ENCODE measurements at places on chromosomes 6 and 20.

GRCh38 chr20:24756292-24757025, 192.6 kb upstream of the CST7 start:
- DNase-seq, result no peak

DNA sequence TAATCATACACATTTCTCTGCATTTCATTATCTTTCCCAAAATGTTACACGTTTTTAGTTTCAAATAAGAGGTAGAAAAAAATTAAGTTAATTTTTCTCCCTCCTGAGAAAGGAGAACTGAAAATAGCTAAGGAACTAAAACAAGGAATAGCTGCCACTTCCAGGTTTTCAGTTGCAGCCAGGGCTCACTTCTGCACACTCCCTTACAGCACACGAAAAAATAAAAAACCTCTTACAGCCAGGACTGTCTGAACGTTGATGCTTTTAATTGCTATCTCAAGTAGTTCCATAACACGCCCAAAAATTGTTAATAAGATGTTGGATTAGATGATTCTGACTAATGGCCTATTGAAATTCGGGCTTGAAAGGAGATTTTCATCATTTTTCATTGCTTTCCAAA, 153.7 kb upstream of the THBS2 start:
- DNase-seq, result no peak

- DNase-seq, result no peak
These were observed 14.8 kb upstream of the CEP162 start for GRCh38 chr6:84242265-84242664.

DNA sequence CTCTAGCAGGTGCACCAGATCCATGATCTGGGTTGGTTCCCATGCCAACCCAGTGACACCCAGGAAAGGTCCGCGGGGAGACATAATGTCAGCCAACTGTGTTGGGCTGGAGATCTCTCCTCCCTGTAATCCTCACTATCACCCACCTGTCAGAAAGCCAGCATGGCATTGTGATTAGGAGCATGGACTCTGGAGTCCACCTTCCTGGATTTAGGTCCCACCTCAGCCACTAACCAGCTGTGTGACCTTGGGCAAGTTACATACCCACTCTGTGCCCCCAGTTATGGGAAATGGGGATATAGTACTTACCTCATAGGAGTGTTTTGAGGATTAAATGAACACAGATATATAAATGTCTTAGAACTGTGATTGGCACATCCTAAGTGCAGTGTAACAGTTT, 97.9 kb downstream of the ZDHHC14 start:
- DNase-seq, result no peak

- no peak for DNase-seq
These were observed 68.8 kb downstream of the PRL start for GRCh38 chr6:22227824-22228610.

- DNase-seq, result no peak
These were observed 161.0 kb downstream of the CDK19 start for GRCh38 chr6:110654096-110654820.

DNA sequence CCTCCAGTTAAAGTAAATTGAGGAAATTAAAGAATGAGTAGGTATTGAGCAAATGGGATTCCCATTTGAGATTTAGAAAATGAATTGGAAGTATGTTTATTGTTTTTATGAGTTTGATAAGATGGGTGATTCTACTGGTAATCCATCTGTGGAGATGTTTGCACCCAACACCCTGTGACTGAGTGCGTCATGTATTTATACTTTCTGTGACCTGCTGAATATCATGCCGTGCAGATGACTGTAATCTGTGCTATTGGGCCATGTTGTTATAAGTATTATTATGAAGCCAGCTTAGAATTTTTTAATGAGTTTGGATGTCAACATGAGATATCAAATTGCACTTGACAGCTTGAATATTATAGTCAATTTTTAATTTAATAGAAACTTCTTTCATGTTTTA, 17.7 kb downstream of the FAM83B start:
- DNase-seq, result no peak

GRCh38 chr6:3239110-3239830, 11.8 kb upstream of the TUBB2B start:
- no peak for DNase-seq

DNA sequence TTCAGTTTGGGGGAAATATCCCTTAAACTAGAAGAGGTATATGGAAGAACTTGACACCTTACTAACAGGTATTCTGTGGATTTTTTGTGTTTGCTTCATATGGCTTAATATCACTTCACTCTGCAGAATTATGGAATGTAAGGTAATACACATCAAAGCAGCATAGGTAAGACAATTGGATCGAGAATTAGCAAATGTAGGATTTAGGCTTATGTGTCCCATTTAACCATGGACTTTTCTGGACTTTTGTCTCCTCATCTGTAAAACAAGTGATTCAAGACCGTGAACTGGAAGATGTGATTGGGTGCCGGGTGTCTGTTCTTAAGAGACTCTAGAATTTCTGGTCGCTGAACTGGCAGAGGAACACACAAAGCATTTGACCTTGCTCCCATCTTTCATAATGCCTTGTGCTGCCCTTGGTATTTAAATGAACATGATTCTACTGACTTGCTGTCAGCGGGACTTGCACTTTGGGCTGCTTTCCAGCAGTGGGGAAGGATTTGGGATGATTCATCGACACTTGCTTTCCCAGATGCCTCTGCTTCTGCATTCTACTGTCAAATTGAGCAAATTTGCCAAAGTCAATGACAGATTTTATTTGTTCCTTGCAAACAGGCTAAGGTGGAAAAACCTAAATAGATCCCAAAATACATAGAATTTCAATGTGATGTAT, 199.8 kb downstream of the PLCB1 start:
- no peak for DNase-seq

DNA sequence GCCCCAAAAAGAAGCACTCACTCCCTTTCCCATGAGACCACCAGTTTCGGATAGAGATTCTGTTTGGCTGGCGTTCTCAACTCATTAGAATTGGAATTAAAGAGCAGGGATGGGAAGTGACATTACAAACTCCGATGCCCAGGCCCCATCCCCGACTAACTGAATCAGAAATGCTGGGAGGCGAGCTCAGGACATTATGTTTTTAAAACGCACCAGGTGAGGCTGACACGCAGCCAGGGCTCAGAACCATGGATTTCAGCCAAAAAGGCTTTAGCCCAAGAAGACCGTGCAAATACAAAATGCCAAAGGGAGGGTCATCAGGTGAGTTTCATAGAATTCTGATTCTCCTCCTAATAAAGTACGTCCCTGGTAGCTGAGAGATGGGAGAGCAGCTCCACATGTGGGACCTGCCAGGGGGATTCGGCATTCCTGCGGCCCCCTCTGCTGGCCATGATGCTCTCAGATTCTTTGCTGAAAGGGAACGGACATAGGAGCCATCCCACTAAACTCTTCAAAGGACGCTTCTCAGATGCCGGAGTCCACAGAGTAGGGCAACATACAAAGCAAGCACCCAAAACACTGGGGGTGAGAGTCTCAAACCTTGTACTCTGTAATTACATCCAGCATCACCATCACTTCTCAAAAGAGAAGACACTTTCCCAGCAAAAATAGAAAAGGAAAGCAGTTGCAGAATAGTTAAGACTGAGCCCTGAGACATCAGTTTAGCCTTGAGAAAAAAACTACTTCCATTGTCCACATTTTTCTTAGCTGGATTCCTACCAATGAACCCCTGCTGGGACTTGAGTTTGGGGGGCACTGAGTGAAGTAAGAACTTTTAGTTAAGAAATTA, 205.2 kb downstream of the BMP7 start:
- no peak for DNase-seq

DNA sequence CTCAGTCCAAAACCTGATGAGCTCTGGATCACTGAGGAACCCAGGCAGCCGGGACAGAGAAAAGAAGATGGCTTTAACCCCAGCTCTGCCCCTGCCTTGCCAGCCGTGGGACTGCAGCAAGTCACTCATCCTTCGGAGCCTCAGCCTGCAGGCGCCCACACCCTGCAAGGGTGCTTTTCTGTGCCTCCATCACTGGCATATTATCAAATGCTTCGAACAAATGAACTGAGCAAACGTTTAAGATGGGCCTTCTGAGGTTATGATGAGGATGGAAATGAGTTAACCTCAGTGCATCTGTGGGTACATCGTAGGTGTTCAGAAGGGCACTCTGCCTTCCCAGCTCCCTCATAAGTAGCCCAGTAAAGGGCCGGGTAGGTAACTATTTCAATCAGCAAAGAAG, 79.0 kb downstream of the NFATC2 start:
- no peak for DNase-seq

- no peak for DNase-seq
These were observed 69.1 kb downstream of the FIG4 start for GRCh38 chr6:109760208-109760607.

GRCh38 chr6:80133020-80133419, 26.5 kb downstream of the BCKDHB start:
- peak; percentile 40 for DNase-seq

Measured in AML-193 (cell line).